ENCODE measurements at places on chromosomes 12 and 14.

GRCh38 chr12:128810182-128811127, 13.3 kb downstream of the SLC15A4 start:
- DNase-seq: no peak

DNA sequence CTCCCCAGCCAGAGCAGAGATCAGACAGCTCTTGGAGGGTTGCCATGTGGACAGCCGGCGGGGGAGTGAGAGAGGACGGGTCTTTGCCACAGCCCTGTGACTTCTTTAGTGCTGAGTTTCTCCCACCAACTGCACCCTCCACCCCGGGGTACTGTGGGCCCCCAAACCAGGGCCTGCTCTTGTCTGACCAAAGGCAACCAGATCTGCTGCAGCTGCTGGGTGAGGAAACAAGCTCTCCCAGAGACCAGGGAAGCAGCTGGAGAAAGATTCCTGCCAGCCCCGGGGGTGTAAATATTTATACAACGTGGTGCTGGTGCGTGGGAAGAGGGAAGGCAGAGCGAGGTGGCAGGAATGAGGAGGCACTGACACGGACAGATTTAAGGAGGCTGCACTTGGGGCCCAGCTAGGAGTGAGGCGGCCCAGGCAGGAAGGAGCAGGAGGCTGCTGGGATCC, 14.3 kb upstream of the ZFP36L1 start:
- no peak for DNase-seq

GRCh38 chr12:123946152-123946515, 26.5 kb downstream of the CCDC92 start:
- no peak for DNase-seq

DNA sequence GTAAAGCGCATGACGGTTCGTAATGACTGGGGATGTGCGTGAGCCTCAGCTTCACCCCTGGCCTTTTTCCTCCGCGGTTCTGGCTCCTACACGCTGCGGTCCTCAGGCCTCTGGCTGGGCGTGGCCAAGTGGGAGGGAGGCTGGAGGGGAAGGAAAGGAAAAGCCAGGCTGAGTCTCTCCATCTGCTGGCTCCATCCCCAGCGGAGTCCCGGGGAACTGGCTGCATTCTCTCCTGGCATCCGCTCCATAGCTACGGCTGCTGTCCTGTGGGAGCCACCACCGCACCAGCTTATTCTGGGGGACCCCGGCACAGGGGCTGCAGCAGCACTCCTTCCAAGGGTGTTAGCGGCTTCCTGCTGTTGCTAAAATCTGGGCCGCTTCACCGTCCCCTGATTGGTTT, 68.2 kb upstream of the SLC24A4 start:
- DNase-seq: peak; percentile 17

DNA sequence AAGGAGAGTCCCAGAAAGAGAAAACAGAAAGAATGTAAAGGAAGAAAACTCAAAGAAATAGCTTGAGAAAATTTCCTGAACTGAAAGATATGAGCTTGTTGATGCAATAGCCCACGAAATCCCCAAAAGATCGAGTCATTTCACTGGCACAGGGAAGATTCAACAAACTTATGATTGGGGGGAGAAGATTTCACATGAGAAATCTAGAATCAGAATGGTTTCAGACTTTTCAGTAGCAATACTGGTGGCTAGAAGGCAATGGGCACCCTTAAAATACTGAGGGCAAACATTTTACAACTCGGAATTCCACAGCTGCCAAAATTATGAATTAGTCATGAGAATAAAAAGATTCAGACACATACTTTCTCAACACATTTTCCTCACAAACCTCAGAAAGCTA, 8.9 kb upstream of the KRT7 start:
- no peak for DNase-seq

GRCh38 chr12:2627076-2627834, 167.5 kb upstream of the FKBP4 start:
- no peak for DNase-seq

GRCh38 chr14:76077340-76077739, 74.4 kb upstream of the GPATCH2L start:
- no peak for DNase-seq

- no peak for DNase-seq
Measured at GRCh38 chr12:121724925-121725324, 12.4 kb downstream of the TMEM120B start.

- no peak for DNase-seq
Measured at GRCh38 chr14:76089575-76089974, 62.1 kb upstream of the GPATCH2L start.

DNA sequence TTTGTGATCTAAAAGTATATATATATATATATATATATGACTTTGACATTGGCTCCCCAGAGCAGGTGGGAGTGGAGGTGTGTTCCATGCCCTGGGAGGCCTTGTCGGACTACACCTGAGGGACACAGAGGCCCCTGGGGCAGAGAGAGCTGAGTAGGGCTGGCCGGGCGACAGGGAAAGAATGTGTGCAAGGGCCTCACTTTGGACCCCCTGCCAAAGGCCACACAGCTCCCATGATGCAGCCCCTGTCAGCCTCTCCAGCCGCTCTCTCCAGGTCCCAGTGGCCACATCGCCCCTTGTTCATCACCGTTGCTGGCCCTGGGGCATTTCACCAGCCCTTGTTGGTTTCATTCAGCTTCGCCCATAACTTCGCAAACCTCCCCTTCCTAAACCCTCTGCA, 123.9 kb downstream of the BCL11B start:
- peak; percentile 28 for DNase-seq

DNA sequence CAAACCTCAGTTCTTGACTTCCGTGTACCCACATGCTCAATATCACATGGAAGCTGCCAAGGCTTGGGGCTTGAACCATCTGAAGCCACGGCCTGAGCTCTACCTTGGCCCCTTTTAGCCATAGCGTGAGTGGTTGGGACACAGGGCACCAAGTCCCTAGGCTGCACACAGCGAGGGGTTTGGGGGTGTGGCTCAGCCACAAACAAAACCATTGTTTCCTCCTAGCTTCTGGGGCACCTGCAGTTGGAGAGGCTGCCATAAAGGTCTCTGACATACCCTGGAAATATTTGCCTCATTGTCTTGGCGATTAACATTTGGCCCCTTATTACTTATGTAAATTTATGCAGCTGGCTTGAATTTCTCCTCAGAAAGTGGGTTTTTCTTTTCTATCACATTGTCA, 628.6 kb downstream of the NRXN3 start:
- DNase-seq: no peak

GRCh38 chr14:44405011-44405486, 102.0 kb downstream of the FSCB start:
- no peak for DNase-seq

GRCh38 chr12:68469113-68469512, 137.0 kb upstream of the MDM1 start:
- DNase-seq: no peak

DNA sequence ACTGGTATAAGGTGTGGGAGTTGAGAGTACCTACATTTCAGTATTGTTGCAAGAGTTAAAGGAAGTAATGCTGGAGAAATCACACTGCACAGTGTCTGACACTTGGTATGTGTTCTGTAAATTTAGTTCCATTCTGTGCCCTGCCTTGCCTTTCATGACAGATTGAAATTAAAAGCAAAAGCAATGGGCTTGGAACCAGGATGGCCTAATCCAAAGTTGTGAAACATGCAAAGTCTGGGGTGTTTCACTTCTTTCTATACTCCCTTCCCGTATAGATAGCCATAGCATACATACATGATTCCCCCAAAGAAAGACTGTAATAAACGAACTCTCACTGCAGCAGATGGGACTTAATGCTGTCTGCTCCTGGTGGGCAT, 281.1 kb downstream of the NRXN3 start:
- no peak for DNase-seq

GRCh38 chr12:2126676-2127406, 74.1 kb downstream of the CACNA1C start:
- no peak for DNase-seq

GRCh38 chr12:18153826-18154225, 63.8 kb upstream of the RERGL start:
- no peak for DNase-seq

DNA sequence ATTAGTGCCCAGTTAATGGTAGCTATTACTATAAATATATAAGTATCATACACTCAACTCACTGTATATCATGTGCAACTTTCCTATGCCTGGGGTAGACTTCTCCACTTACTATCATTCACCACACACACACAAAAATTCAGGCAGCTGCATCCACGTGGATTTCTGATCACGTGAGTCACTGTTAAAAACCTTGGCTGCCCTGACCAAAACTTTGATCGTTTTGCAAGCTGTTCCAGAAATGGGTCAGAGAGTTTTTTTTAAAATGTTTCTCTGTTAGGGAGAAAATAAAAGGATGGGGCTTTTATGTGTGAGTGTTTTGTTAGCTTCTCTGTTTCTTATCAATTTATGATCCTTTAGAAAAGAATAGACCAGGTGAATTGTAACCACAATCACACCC, 198.2 kb upstream of the CNOT2 start:
- peak; percentile 60 for DNase-seq

DNA sequence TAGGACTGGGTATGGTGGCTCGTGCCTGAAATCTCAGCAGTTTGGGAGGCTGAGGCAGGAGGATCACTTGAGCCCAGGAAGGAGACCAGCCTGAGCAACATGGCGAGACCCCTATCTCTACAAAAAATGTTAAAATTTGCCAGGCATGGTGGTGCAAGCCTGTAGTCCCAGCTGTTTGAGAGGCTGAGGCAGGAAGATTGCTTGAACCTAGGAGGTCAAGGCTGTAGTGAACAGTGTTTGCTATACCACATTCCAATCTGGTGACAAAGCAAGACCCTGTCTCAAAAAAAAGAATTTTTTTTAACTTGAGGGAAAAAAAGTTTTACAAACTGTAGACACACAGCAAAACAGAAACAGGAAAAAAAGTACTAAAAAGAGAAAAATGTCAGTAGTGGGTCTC, 2.3 kb upstream of the MAP3K9 start:
- DNase-seq: no peak

- peak; percentile 33 for DNase-seq
Measured at GRCh38 chr12:30796313-30796780, 41.6 kb upstream of the CAPRIN2 start.

DNA sequence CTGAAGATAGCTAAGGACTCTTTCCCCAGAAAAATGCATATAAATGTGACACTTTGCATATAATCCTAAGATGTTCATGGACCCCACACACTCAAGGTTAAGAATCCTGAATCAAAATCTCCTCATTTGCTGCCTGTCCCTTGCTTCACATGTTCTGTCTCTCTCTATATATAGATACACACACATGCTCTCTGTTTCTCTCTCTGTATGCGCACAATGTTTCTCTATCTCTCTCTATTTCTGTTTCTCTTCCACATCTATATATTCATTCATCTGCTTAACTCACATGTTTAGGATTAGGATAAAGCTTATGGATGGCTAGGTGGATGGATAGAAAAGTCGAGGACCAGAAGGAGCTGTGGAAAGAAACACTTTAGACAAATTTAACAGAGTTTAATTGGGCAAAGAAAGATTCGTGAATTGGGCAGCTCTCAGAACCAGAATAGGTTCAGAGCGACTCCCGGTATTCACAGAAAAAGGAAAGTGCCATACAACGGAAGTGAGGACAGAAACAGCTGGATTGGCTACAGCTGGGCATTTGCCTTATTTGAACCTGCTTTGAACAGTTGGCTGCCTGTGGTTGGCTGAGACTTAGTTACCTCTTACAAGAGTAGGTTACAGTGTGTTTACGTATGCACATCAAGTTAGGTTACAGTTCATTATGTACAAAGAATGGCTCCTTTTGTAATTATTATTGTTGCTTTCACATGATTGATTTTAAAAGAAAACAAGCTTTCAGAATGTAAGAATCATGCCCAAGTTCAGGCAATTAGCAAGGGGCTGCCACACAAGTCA, 57.6 kb downstream of the EMP1 start:
- no peak for DNase-seq

DNA sequence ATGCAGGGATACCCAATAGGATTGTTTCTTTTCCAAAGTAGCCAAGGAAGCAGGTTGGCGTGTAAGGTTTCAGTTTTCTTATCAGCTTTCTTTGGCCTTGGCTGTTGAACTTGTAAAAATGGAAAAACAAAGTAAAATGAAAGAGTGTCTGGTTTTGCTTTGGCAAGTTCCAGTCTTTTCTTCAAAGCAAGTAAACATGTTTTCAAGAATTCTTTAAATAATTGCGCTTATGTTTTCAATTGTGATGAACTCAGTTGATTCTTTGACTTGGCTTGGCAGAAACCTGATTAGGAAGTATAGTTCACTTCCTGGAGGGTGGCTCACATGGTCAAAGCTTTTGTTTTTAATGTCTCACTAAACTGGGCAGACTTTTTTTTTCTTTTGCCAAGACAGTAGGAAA, 112.2 kb upstream of the USP44 start:
- peak; percentile 12 for DNase-seq

- DNase-seq: no peak
Measured at GRCh38 chr14:59275668-59276067, 87.2 kb downstream of the DAAM1 start.

DNA sequence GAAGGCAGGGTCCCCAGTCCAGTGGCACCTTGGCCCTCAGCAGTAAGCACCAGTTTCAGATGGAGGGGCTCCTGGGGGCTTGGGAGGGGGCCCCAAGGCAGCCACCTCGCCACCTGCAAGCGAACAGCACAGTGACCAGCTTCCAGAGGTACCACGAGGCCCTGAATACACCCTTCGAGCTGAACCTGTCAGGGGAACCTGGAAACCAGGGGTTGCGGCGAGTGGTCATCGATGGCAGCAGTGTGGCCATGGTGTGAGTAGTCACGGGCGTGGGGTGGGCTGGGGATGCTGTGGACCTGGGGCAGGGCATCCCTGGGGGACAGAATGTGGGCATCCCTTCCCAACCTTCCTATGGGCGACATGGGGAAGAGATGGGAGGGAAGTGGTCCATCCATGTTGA, 11.2 kb downstream of the NYNRIN start:
- no peak for DNase-seq

- no peak for DNase-seq
Measured at GRCh38 chr14:96867634-96868033, 70.5 kb downstream of the VRK1 start.

GRCh38 chr14:29264865-29265264, 498.3 kb downstream of the FOXG1 start:
- DNase-seq: no peak

GRCh38 chr14:51360592-51360991, 120.5 kb downstream of the TMX1 start:
- no peak for DNase-seq

DNA sequence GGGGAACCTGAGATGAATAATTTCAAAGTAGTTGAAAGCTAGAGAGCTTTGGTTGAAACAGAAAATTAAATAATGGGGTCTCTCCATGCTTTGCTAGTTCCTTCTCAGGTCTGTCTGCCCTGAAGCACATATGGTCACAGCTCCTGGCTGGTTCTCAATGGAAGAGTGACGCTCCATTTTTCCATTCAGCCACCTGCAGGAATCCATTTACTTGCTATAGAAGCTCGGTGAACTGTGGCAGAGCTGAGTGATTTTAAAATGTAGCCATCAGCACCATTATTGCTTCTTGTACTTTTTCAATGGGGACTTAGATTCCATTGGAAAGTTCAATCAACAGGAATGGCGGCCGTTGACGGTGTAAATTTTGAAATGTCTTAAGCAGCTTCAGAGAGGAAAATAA, 525.2 kb downstream of the GLT1D1 start:
- no peak for DNase-seq

Measured in adrenal gland (tissue), 19 donors.